ENCODE measurements at places on chromosomes 5 and 9.

GRCh38 chr9:9598723-9599122 is 1014.1 kb downstream of the PTPRD start:
- no peaks in the 10 kb centered on the region for H3K4me1 ChIP-seq
- no peak overlapping the region for H3K27ac ChIP-seq
- no peaks in the 10 kb centered on the region for H3K36me3 ChIP-seq
- no peak overlapping the region for H3K4me3 ChIP-seq
- no peak for DNase-seq

- peaks cover 41% of the 10 kb centered on the region for H3K4me1 ChIP-seq
- H3K27me3 ChIP-seq = no peaks in the 10 kb centered on the region
- no peak overlapping the region for H3K4me3 ChIP-seq
Observed at GRCh38 chr5:150645070-150645700, 4.7 kb downstream of the SYNPO start.

DNA sequence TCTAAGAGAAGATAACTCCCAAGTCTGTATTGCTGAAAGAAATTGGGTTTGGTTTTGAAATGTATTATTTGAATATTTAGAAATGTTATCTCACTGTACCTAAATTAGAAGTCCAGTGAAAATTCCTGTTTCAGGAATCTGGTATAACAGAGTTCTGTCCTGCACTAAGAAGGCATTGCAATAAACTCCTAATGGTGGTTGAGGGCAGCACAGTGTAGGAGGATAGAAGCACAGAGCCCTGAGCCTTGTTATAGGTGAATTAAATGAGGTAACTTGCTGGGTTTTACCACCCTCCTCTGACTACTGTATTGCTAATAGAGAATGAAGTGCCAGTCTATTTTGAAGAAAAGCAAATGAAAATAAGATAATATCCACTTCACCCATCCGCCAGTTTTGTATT is 143.4 kb downstream of the CD180 start:
- H3K36me3 ChIP-seq = no peaks in the 10 kb centered on the region
- H3K27me3 ChIP-seq = no peaks in the 10 kb centered on the region
- H3K4me1 ChIP-seq = peaks cover 3% of the 10 kb centered on the region
- no peak for DNase-seq
- H3K4me3 ChIP-seq = no peak overlapping the region

DNA sequence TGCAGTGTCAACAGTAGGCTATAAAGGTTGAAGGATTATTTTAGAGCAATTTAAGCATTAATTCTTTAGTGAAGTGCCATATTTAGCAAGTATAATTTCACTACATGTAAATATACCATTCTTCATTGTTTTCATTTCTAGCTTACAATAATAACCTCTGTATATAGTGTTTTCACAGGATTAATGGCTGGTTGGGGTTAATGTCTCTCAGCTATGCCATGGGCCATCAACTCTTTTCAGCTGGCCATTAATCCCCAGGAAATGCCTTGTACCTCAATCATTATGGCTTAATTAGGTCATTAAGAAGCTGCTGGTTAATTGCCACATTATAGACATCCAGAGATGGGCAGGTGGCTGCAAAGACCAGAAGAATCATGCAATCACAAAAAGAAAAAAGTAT is 715.1 kb downstream of the MAT2B start:
- no peak overlapping the region for H3K27ac ChIP-seq
- no peak overlapping the region for H3K4me3 ChIP-seq
- H3K4me1 ChIP-seq = no peaks in the 10 kb centered on the region
- no peaks in the 10 kb centered on the region for H3K27me3 ChIP-seq

GRCh38 chr9:128242124-128242523 is 33.7 kb downstream of the GOLGA2 start:
- no peak for DNase-seq
- peaks cover 4% of the 10 kb centered on the region for H3K4me1 ChIP-seq
- H3K27ac ChIP-seq = no peak overlapping the region
- H3K4me3 ChIP-seq = no peak overlapping the region
- H3K27me3 ChIP-seq = no peaks in the 10 kb centered on the region

- H3K4me1 ChIP-seq = no peaks in the 10 kb centered on the region
- H3K36me3 ChIP-seq = no peaks in the 10 kb centered on the region
- H3K27me3 ChIP-seq = no peaks in the 10 kb centered on the region
- no peak overlapping the region for H3K27ac ChIP-seq
- H3K4me3 ChIP-seq = no peak overlapping the region
Observed at GRCh38 chr5:107342371-107342770, 328.4 kb downstream of the EFNA5 start.

GRCh38 chr9:115118879-115119218 is 892 bp upstream of the TNC start:
- peaks cover 11% of the 10 kb centered on the region for H3K4me1 ChIP-seq
- no peak overlapping the region for H3K4me3 ChIP-seq
- peaks cover 3% of the 10 kb centered on the region for H3K27me3 ChIP-seq
- H3K27ac ChIP-seq = no peak overlapping the region
- no peaks in the 10 kb centered on the region for H3K36me3 ChIP-seq

DNA sequence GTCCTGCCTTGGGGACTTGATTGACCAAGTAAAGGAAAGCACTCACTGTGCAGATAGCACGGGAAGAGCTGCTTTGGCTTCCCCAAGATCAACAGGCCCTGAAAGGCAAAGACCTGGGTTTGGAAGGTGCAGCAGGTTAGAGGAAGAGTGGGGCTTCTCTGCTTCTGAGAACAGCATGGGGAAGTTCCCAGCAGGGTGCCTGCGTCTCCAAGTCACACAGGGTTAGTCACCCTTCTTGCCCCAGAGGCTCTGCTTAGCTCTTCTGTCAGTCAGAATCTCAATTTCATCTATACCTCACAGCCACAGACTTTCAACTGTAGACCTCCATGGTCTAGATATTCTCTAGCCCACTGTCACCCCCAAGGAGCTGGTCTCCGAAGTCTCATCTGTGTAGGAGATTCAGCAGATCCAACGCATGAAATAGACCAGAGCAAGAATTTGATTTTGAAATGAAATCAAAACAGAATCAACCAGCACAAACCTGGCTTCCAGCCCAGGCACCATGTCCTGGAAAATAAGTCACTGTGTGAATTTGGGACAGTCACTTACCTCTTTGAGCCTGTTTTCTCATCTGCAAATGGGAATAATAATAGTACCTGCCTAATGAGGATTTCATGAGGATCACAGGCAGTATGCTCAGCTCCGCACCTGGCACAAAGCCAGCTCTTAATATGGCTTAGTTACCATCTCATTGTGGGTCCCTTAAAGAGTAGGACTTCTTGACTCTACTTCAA is 64.0 kb downstream of the SFXN1 start:
- H3K4me1 ChIP-seq = no peaks in the 10 kb centered on the region
- H3K36me3 ChIP-seq = no peaks in the 10 kb centered on the region
- H3K27ac ChIP-seq = no peak overlapping the region
- H3K27me3 ChIP-seq = no peaks in the 10 kb centered on the region
- H3K4me3 ChIP-seq = no peak overlapping the region

- no peak overlapping the region for H3K4me3 ChIP-seq
- no peaks in the 10 kb centered on the region for H3K36me3 ChIP-seq
- DNase-seq = no peak
- H3K27ac ChIP-seq = no peak overlapping the region
- no peaks in the 10 kb centered on the region for H3K4me1 ChIP-seq
Observed at GRCh38 chr5:59655693-59656309, 237.7 kb downstream of the PDE4D start.

- DNase-seq = peak; percentile 44
- H3K36me3 ChIP-seq = no peaks in the 10 kb centered on the region
- H3K27ac ChIP-seq = peak overlapping the region; percentile 37
- no peaks in the 10 kb centered on the region for H3K27me3 ChIP-seq
- peaks cover 33% of the 10 kb centered on the region for H3K4me1 ChIP-seq
Observed at GRCh38 chr9:2424619-2425033, 197.0 kb upstream of the VLDLR start.

DNA sequence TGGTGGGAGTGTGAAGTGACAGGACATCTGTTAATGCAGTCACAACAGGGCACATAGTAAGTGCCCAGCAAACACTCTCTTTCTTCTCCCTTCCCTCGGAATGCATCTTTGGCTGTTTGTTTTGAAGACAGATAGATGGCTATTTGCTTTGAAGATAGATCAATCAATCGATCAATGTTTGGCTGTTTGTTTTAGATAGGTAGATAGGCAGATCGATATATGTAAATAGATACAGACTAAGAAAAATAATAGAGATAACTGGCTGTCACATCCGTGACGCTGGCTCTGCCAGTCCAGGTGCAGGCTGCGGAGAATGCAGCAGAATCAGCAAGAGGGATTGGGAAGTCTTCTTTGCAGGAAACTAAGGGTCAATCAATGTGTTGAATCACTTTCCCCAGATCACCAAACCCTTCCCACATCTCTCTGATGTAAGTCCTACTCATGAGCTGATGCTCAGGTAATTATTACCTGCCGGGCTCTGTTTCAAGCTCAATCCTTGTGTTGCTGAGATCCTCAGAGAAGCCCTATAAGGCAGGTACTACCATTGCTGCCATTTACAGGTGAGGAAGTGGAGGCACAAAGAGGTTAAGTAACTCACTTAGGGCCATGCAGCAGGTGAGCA is 60.8 kb downstream of the ERGIC1 start:
- no peaks in the 10 kb centered on the region for H3K36me3 ChIP-seq
- H3K27ac ChIP-seq = peak overlapping the region; percentile 8
- no peak for DNase-seq
- no peak overlapping the region for H3K4me3 ChIP-seq

- no peak overlapping the region for H3K4me3 ChIP-seq
- peaks cover 3% of the 10 kb centered on the region for H3K36me3 ChIP-seq
- peaks cover 17% of the 10 kb centered on the region for H3K4me1 ChIP-seq
- no peak overlapping the region for H3K27ac ChIP-seq
- DNase-seq = no peak
Observed at GRCh38 chr5:36230151-36230790, 11.5 kb downstream of the NADK2 start.

GRCh38 chr5:124457901-124458300 is 288.5 kb downstream of the ZNF608 start:
- no peaks in the 10 kb centered on the region for H3K36me3 ChIP-seq
- H3K4me3 ChIP-seq = no peak overlapping the region
- H3K4me1 ChIP-seq = no peaks in the 10 kb centered on the region
- no peak for DNase-seq

DNA sequence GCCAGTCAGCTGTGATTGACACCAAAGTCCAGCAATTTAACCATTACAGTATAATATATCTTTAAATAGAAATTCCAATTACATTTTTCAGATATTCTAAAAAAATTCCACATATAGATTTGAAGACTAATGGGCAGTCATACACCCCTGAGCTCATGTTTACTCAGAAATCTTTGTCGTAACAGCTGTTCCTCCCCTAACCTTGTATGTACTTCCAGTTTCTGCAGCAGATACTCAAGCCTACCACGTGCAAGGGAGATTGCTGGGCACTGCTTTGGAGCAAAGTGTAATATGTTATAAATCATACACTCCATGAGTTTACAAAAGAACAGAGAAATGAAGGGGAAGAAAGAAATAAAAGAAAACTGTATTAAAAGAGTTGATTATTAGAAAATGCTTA is 241.2 kb downstream of the TRIM32 start:
- H3K27me3 ChIP-seq = no peaks in the 10 kb centered on the region
- no peak for DNase-seq
- H3K4me3 ChIP-seq = no peak overlapping the region
- no peaks in the 10 kb centered on the region for H3K36me3 ChIP-seq

- H3K4me3 ChIP-seq = no peak overlapping the region
- H3K27me3 ChIP-seq = no peaks in the 10 kb centered on the region
- DNase-seq = no peak
- H3K27ac ChIP-seq = peak overlapping the region; percentile 4
- no peaks in the 10 kb centered on the region for H3K36me3 ChIP-seq
Observed at GRCh38 chr5:55988979-55989638, 5.7 kb downstream of the IL6ST start.

- H3K4me3 ChIP-seq = no peak overlapping the region
- H3K27me3 ChIP-seq = no peaks in the 10 kb centered on the region
- no peak overlapping the region for H3K27ac ChIP-seq
- no peaks in the 10 kb centered on the region for H3K36me3 ChIP-seq
- DNase-seq = no peak
Observed at GRCh38 chr9:114081441-114082016, 3.4 kb upstream of the AMBP start.

DNA sequence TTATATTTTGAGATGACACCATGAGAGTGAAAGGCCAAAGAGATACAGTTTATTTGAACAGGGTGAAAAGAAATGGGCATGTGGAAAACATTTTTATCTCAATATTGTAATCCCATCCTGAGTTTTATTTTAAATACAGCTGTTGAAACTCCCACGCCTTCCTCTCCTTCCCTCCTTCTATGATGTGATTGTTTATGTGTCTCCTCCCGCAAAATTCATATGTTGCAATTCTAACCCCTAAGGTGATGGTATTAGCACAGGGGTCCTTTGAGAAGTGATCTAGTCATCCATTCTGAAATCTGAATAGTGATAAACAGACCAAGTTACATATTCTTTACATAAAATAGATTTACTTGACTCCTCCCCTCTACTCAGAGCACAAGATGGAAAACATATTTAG is 1275.4 kb upstream of the C9orf72 start:
- H3K36me3 ChIP-seq = no peaks in the 10 kb centered on the region
- no peak overlapping the region for H3K4me3 ChIP-seq
- no peaks in the 10 kb centered on the region for H3K27me3 ChIP-seq
- H3K4me1 ChIP-seq = no peaks in the 10 kb centered on the region
- no peak overlapping the region for H3K27ac ChIP-seq

DNA sequence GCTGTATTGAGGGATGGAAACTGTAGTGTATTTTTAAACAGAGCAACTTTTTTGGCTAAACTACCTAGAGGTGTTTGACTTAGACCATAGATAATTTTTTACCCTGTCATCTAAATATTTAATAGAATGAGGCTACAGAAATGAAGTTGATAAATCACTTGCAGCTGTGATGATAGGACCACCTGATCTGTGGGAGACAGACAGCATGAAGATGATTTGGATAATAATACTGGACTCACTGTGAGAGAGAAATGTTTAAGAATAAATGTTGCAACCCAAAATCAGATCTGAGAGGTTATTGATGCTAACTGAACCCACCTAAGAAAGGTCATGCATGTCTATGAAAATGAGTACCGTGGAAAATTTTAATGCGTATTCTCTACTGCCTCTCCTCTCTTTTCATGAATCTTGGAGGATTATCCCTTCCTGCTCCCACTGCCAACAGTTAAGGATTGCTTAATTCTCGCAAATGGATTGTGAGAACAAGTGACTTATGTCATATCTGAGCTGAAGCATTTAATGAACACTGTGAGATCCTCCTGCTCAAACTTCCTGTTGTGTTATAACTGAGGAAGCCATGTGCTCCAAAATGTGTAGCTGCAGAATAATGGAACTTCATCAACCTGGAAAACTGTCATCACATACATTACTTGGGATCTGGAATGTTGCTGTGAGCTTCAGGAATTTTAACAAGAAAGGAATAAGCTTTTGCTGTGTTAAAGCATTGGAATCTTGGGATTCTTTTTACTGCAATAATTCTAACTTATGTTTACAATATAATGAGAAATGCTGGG is 617.9 kb upstream of the CDH18 start:
- no peak for DNase-seq
- no peak overlapping the region for H3K27ac ChIP-seq
- no peaks in the 10 kb centered on the region for H3K4me1 ChIP-seq
- no peaks in the 10 kb centered on the region for H3K36me3 ChIP-seq
